ENCODE measurements at places on chromosomes 2 and 18.

DNA sequence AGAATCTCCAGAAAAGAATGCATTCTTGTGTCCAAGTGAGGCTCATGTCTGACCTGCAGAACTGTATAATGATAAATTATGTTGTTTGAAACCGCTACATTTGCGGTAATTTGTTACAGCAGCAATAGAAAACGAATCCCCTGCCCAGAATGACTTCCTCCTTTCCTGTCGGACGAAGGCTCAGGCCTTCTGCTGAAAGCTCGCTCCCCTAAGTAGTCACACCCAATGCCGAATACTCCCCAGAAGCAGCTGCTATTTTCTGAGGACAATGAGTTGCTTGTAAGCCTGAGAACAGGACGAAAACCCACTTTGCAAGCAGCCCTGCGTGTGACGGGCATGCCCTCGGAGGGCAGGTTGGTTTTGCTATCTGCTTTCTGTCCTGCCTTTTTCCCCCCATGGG lies 27.7 kb upstream of the PTPN4 start:
- DNase-seq = no peak

GRCh38 chr2:172465417-172466334 lies 38.3 kb downstream of the ITGA6 start:
- DNase-seq = peak; percentile 70

DNA sequence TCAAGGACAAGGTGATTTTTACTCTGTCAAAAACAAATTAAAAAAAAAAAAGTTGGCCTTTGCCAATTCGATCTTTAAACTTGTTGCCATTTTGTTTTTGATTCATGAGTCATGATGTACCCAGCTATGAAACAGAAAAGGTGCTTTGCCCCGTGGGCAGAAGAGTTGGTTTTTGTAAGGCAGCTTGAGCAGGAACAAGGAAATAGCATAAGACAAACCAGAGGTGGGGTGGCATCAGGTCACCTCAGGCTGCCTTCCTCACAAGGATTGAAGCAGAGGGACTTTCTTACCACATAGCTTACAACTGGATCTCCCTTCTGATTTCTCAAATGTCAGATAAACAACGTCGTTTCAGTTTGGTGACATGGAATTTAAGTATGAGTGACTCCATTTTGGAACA lies 123.8 kb downstream of the ARL4C start:
- DNase-seq = no peak

- DNase-seq = no peak
Observed at GRCh38 chr2:102266204-102266603, 45.2 kb upstream of the IL1RL1 start.

GRCh38 chr2:14445670-14446069 lies 186.8 kb upstream of the LRATD1 start:
- no peak for DNase-seq

DNA sequence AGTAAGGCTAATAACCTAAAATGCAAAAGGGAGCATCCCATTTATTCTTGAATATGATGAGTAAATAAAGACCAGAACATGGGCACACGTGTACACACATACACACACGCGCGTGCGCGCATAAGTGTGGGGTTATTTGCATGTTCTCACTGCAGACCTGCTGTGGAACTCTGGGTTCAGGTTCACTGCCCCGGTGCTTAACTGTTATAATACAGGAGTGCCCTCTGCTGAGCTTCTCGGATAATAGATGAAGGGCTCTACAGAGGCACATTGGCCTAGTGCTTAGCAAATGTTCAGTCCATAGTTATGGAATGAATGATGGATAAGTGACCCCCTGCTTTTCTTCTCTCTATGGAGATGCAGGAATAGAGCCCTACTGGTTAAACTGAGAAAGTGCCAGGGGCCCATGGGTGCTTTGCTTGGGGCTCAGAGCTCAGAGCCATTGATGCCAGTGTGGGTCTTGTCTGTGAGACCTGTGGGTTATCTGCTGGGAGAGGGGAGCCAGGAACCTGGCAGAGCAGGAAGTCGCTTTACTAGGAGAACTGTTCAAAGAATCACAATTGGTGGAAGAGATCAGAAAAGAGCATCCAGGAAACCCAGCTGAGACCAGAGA lies 3.6 kb upstream of the ARL4C start:
- peak; percentile 70 for DNase-seq

DNA sequence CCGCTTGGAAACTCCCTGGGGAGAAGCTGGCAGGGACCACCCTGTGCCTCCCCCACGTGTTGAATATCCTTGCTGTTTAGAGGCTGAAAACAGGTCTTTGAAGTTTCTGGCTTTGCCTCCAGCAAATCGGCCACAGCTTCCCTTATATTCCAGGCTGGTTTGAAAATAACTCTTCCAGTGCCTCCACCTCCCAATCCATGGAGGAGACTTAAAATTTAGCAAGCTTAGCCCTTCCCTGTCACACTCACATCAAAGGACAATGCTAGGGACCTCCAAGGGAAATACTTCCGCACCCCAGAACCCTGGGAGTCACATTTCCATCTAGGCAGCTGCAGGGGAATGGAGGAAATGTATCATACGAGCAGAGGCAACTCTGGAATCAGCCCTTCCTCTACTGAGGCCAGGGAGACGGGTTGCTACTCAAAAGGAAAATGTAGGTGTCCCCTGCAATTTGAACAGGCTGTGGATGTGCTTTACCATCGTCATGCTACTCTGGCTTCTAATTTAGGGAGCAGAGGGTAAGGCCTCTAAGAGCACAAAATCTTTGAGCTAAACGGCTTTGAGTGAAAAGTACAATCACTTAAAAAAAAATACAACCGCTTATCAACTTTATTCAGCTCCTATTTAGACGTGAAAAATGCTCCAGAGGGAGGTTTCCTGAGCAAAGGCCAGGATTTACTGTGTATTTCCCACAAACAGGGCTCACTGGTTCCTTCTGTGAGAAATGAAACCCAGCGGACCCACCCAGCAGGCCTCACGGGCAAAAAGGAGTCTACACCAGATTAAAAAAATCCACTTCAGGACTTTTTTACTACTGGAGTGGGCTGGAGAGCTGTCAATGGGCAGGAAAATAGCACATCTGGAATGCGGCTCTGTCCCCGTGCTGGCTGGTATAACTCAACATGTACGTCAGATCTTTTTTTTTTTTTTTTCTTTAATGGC lies 49.4 kb upstream of the PKDCC start:
- no peak for DNase-seq

- no peak for DNase-seq
Observed at GRCh38 chr2:205661281-205661680, 21.0 kb upstream of the NRP2 start.

DNA sequence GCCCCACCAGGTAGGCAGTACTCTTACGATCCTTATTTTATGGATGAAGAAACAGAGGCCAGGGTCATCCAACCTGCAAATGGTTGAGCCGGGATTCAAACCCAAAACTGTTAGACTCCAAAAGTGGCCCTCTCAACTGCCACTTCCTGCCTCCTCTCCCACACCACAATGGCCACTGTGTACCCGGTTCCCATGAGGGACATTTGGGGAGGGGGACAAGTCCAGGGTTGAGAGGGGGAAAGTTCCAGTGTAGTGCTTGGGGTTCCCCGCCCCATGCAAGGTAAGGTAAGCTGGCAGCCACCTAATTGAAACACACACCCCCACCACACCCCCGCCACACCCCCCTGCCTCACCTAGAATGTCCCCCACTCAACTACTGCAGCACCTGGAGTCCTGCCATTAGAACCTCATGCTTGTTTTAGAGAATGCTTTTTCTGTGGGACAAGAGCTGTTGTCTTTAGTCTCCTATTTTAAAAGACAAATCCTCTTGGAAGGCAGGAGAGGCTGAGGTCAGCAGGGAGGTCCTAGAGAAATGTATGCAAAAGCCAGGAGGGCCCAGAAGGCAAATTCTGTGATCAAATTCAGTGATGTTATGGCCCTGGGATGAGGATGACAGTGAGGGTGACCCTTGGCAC lies 145.2 kb downstream of the ZFP36L2 start:
- no peak for DNase-seq

DNA sequence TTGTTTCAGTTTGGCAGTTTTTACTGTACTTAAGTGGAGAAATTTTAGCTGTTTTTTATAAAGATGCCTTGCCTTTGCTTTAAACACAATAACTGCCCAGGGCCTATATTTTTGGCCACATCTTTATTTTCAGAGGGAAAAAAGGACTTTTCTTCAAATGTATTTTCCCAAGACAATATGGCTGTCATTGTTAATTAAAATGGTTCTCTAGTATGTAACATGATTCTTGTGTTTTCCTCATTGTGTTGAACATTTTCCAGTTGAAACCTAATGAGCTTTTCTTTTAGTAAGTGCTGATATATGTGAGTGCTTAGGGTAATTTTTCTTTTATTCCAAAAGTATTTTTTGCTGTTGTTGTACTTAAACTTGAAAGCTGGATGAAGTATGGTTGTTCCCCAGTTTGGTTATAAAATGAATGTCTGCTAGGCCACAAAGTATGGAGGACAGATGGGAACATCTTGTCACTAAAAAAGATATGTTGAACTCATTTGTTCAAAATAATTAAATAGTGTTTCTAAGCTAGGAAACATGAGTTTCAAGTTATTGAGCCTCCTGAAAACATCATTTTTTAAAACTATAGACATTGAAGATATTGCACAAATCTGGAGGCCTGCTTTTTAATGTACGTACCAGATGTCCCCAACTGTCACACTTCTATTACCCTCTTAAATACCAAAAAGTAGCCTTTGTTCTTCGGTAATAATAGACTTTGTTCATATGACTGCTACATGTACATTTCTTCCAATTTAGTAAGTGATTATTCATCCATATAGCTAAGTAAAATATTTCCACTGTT lies 147.5 kb upstream of the DAPL1 start:
- no peak for DNase-seq

- DNase-seq = no peak
Observed at GRCh38 chr2:174774886-174775285, 10.6 kb upstream of the CHRNA1 start.

- DNase-seq = no peak
Observed at GRCh38 chr2:29612568-29612967, 308.8 kb downstream of the ALK start.

- DNase-seq = no peak
Observed at GRCh38 chr18:55477860-55478581, 110.0 kb downstream of the TCF4 start.

DNA sequence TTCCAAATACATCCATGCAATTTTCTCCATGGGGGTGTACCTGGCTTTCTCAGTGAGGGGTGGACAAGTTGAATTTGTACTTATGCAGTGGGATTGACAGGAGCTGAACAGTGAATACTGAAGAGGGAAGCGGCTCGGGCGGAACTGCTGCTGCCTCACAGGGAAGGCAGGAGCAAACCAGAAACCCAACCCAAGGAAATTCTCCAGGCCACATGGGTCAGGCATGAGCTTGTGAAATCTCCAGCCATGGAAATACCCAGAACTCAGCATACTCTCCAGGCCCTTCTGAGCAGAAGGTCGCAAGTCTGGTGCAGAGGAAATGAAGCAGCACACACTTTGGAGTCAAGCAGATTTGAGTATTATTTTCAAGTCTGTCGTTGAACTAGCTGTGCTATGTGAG lies 26.5 kb upstream of the INO80C start:
- DNase-seq = no peak

GRCh38 chr2:111618978-111619902 lies 264.8 kb downstream of the ANAPC1 start:
- DNase-seq = no peak

DNA sequence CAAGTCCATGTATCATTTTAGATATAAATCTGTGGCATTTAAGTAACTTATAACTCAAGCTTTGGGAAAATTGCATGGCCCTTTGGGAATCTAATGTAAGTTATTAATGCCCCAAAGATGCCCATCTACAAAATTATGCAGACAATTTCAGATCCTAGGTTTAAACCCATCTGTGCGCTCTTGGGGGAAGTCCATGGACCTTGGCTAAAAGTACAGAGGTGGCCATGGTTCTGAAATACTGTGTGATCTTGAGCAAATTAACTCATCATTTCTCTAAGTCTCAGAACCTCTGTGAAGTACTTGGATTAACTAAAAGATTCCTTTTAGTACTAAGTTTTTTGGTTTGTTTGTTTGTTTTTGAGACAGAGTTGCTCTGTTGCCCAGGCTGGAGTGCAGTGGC lies 19.5 kb downstream of the INPP1 start:
- DNase-seq = no peak

DNA sequence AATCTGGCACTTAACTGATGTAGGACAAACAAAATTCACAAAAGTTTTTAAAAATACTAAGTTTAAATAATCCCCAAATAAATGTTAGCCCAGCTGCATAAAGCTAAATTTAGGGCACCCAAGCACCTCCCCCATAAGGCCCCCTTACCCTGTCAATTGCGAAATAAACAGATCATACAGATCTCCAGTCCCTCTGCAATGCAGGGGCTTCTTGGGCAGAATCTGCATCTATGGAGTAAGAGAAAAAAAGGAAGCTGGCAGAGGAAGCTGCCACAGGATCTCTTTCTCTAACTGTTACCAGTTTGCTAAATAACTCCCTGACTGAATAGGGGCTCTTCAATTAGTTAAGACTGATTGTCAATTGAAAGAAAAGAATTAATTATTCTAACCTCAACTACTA lies 117.7 kb downstream of the MEMO1 start:
- no peak for DNase-seq

DNA sequence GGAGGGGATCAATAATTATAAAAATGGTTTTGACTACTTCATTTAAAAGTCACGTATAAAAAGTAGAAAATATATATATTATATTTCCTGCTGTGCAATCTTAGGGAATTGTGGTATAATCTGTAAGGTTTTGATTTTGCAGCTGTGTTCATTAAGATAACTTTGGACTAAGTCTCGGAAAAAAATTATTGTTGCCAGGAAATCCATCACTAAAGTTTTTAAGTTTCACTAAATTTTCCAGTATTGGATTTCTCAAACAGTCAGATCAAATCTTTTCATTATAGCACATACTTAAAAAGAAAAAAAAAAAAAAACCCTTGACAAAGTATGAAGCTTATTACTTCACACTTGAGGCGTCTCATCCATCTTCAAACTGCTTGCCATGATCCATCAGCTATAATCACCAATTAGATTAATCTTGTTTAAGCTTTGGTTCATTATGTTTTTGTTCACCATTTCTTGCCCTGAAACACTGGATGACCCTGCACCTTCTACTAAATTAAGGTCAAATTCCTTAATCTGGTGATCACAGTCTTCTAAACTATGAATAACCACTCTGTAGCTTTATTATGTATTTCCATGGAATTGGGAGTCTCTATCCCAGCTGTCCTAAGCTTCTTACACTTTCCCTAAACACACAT lies 326.6 kb upstream of the COL3A1 start:
- DNase-seq = no peak

DNA sequence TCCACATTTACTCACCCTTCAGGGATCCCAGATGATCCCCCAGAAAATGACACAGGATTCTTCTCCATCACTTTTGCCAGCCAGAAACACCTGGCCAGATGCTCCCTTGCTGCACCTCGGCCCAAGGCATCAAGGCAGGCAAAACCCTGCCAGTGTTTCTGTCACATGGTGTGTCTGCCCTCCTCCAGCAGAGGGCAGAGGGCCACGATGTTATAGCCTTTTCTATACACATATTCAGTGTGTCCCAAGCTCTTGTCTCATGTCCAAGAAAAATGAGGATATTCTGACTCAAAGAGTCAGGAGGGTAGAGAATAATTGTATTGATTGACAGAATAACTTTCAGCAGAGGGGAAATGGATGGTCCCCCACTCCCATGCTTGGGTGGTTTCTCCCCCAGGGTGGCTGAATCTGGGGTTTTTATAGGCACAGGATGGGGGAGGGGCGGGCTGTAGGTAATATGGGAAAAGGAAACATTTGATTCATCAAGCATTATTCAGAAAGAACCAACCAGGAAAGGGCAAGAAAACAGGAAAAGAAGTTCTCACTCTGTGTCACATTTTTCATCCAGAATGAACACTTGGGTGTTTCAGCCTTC lies 933.9 kb downstream of the TRIB2 start:
- no peak for DNase-seq
